ENCODE measurements at places on chromosomes 7 and 10.

- DNase-seq: no peak
Measured at GRCh38 chr7:16753932-16754855, 639 bp downstream of the TSPAN13 start.

- DNase-seq: no peak
Measured at GRCh38 chr10:124206616-124207015, 113.2 kb upstream of the CHST15 start.

DNA sequence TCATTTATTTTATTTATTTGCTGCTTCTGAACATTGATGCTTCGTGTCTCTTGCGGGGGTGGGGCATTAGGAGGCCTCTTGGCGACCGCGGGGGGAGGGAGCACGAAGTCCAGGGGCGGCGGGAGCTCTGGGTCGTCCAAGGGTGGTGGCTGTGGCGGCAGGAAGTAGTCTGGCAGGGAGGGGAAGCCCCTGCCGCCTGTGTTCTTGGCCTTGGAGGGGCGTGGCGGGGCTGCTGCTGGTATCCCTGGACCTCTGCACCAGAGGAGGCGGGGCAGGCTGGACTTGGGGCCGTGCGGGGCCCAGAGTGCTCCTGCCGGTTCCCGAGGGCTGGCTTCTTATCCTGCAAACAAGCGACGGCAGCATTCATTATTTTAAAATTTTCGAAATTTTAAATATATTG, 70.5 kb upstream of the ABI1 start:
- no peak for DNase-seq

- DNase-seq: no peak
Measured at GRCh38 chr10:113541549-113541927, 11.3 kb upstream of the HABP2 start.

DNA sequence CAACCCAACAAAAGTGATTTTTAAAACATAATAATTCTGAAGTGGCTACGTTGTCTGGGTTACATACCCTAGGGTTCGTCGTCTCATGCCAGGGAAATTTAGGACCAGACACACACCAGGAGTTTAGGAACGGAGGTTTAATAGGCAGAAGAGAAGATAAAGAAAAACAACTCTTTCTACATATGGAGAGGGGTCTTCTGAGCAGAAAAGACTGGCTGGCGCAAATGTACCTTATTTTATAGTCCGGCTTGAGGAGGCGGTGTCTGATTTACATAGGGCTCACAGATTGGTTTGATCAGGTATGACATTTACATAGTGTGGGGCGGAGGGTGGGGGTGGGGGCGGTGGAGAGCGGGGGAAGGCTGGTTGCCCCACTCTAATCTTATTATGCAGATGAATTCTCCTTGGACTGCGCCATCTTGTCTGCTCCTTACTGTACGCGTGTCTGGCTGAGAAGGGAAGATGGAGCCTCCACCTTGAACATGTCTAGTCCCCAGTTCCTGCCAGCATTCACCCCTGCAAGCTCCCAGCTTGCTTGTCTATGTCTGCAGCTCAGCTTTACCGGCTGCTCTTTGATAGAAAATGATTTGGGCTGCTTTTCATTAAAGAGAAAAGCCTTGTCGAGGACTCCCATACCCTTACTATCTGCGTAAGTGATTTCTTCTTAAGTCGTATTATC, 98.7 kb downstream of the RALA start:
- DNase-seq: no peak

GRCh38 chr10:3126741-3127346, 45.7 kb downstream of the PITRM1 start:
- no peak for DNase-seq

DNA sequence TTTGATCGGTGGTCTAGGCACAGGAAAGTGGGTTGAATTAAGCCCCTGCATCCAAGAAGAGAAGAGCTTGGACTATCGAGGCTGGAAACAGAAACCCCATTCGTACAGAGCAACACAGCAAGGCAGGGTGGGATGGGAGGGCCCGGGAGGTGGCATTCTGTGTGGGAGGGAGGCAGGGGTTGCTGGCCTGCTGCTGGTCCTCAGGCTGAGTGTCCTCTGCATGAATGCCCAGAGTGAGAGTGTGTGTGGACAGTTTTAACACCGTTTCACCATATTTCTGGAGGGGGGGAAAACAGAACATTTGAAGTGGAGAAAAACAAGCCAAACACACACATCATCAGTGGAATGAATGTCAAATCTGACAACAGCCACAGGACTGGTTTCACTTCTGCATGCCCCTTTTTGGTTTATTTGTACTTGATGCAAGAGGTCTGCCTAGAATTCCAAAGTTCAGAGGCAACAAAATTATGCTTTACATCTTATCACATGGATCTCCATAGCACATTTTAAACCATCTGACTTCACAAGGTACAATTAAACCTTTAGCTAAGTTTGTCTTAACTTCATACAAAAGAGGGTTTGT, 11.1 kb upstream of the ENO4 start:
- no peak for DNase-seq
